ENCODE measurements at places on chromosomes 7 and 10. TPM values are rescaled to one million over a fixed set of nuclear protein-coding genes. Genes with fewer than 3 reads are reported as not detected.

Gene MUC12
- 4.6 TPM for total RNA-seq

Gene MUC3A
- not detected for total RNA-seq

Gene NACAD
- 0.75 TPM for total RNA-seq

Gene SPDYE6
- total RNA-seq, result not detected

GRCh38 chr7:2000746-2001321, 231.9 kb downstream of the MAD1L1 start:
- no peak overlapping the region for H3K4me3 ChIP-seq
- no peaks in the 10 kb centered on the region for H3K27me3 ChIP-seq
- no peaks in the 10 kb centered on the region for H3K36me3 ChIP-seq
- H3K27ac ChIP-seq, result no peak overlapping the region
- no peak for DNase-seq

DNA sequence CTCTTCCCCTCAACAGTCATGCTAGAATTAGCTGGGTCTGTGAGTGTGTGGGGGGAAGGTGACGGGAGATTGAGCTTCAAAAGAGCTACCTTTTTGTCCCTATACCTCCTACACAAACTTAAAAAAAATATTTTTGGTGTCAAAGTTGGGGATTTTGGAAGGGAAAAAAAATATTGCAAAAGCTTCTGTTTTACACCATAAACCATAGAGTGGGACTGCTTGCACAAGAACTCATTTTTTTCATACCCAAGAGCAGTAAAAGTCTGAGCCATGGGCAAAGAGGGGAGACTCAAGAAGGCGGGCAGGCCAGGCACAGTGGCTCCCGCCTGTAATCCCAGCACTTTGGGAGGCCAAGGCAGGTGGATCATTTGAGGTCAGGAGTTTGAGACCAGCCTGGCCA, 9.4 kb upstream of the ZDHHC4 start:
- no peak overlapping the region for H3K4me3 ChIP-seq
- no peak overlapping the region for H3K27ac ChIP-seq

GRCh38 chr7:70694434-70694970, 437.4 kb upstream of the GALNT17 start:
- H3K36me3 ChIP-seq, result peaks cover 10% of the 10 kb centered on the region
- H3K4me3 ChIP-seq, result peak overlapping the region; percentile 90
- H3K27ac ChIP-seq, result peak overlapping the region; percentile 74
- peak; percentile 61 for DNase-seq

DNA sequence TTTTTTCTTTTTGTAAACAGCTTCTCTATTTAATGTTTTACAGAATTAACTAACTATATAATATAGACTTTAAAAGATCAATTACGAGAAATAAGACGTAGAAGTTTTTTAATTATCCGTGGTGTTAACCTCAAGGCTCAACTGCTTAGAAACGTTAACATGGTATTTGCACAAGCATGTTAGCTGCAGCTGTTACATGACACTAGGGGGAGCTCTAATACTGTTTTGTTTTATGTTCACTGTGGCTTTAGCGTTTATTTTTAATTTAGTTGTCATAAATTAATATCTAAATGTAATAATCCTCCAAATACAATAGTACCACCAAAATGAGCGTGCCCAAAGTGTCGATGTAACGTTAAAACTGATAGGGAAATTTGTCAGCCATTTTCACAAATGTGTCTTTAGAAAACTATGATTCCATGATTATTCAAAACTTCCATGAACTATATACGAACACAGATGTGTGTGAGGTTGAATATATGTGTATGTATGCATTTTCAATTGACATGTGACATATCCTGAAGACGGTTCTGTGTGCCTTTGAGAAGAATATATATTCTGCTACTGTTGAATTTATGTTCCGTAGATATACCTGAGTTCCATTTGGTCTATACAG, 828.8 kb upstream of the MBL2 start:
- no peaks in the 10 kb centered on the region for H3K27me3 ChIP-seq
- H3K36me3 ChIP-seq, result no peaks in the 10 kb centered on the region
- no peaks in the 10 kb centered on the region for H3K4me1 ChIP-seq
- DNase-seq, result no peak
- H3K27ac ChIP-seq, result no peak overlapping the region
- H3K4me3 ChIP-seq, result no peak overlapping the region

- no peaks in the 10 kb centered on the region for H3K36me3 ChIP-seq
- H3K4me3 ChIP-seq, result no peak overlapping the region
- H3K27me3 ChIP-seq, result no peaks in the 10 kb centered on the region
- no peak for DNase-seq
- no peaks in the 10 kb centered on the region for H3K4me1 ChIP-seq
Measured at GRCh38 chr10:33859319-33860022, 525.0 kb upstream of the NRP1 start.

- peaks cover 26% of the 10 kb centered on the region for H3K27me3 ChIP-seq
- no peak for DNase-seq
- H3K4me3 ChIP-seq, result no peak overlapping the region
- H3K4me1 ChIP-seq, result peaks cover 14% of the 10 kb centered on the region
Measured at GRCh38 chr10:111072232-111072631, 4.6 kb upstream of the ADRA2A start.

DNA sequence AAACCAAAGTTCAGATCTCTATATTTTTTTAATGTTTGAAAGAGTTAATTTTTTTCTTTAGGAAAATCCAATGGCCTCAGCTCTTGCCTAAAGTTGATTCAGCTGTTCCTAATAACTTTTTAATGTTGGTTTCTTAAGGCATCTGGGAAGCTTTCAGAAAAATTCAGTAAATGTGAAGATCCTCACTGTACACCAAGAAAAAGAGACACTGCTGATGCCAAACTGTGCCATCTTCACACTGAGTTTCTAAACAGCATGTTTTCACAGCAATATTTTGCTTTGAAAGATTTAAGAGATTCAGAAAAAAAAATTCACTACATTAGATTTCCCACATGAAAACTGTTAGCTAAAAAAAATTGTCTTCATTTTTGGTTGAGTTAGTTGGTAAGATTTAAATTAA, 249.4 kb downstream of the NEBL start:
- DNase-seq, result no peak
- no peak overlapping the region for H3K27ac ChIP-seq
- H3K4me3 ChIP-seq, result no peak overlapping the region
- H3K36me3 ChIP-seq, result no peaks in the 10 kb centered on the region
